ENCODE measurements at places on chromosomes 5 and 9.

GRCh38 chr5:116626272-116626723 lies 51.7 kb upstream of the SEMA6A start:
- DNase-seq = no peak

DNA sequence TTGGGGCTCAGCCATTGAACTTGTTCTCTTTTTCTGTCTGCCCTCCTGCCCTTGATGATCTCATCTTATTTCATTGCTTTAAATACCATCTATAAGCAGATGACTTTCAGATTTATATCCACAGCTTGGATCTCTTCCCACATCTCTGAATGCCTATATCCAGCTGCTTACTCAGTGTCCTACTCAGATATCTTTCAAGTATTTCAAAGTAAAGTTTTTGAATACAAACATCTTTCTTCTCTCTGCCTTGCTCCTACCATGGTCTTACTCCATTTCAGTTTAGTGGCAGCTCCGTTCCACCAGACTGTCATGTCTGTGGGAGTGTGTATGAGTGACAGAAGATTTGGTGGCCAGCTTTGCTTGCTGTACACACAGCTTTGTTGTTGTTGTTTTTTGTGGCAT lies 59.7 kb downstream of the ERBIN start:
- no peak for DNase-seq

DNA sequence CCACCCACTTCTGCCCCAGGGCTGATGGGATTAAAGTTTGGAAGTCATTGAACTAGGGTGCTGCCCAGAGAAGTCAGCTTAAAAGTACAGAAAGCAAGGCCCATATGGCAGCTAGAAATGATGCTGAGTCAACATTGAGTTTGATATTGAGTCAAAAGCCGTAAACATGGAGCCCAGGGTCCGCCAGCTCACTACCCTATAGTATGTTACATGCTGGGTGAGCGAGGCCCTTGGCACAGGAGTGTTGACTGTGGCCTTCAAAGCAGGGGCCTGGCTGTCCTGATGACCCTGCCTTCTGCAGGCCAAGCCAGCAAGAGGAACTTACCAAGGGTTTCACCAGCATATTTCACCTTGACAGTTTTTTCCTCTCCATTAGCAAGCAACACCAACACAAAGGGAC lies 222.5 kb downstream of the GRIA1 start:
- DNase-seq = no peak

- no peak for DNase-seq
Measured at GRCh38 chr9:97596906-97597305, 36.3 kb downstream of the TSTD2 start.

- no peak for DNase-seq
Measured at GRCh38 chr5:6655432-6655831, 22.2 kb downstream of the SRD5A1 start.

- DNase-seq = no peak
Measured at GRCh38 chr9:136835932-136836904, 6.1 kb upstream of the AJM1 start.

- no peak for DNase-seq
Measured at GRCh38 chr5:169554251-169554650, 29.3 kb upstream of the SPDL1 start.

DNA sequence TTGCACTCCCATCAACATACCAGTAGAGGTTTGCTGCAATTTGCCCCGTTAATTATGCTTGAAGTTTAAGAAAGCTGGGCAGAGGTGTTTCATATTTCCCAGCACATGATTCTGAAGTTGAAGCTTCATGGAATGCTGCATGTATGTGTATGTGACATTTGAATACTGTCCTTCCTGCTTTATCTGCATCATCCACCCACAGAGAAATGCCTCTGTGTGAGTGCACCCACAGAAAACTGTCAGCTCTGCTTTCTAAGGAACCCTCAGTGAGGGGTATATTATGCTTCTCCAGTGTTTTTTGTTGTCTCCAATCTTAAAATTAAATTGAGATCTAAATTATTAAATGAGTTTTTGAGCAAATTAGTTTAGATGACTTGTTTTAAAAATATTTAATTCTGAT lies 358.1 kb upstream of the PIK3R1 start:
- no peak for DNase-seq

DNA sequence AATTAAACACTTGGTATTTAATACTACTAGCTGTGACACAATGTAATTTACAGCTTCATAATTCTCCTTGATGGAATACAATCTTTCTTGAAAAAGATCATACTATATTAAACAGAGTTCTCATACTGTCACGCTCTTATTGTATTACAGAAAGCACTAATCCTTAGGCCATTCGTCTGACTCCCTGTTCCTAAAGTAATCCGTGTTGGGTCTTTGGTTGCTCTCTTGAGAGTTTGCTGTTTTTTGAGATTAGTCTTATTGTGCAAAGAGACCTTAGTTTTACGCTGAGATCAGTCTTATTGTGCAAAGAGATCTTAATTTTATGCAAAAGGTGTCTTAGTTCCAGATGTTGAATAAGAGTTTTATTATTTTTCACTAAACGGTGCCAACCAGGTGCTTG lies 190.6 kb downstream of the ISL1 start:
- DNase-seq = no peak

GRCh38 chr5:108858959-108859358 lies 111.3 kb downstream of the FER start:
- no peak for DNase-seq
